ENCODE measurements at places on chromosomes 16 and 17.
A peak's percentile ranks its signal among the peaks of the same experiment; 100 is the strongest.

DNA sequence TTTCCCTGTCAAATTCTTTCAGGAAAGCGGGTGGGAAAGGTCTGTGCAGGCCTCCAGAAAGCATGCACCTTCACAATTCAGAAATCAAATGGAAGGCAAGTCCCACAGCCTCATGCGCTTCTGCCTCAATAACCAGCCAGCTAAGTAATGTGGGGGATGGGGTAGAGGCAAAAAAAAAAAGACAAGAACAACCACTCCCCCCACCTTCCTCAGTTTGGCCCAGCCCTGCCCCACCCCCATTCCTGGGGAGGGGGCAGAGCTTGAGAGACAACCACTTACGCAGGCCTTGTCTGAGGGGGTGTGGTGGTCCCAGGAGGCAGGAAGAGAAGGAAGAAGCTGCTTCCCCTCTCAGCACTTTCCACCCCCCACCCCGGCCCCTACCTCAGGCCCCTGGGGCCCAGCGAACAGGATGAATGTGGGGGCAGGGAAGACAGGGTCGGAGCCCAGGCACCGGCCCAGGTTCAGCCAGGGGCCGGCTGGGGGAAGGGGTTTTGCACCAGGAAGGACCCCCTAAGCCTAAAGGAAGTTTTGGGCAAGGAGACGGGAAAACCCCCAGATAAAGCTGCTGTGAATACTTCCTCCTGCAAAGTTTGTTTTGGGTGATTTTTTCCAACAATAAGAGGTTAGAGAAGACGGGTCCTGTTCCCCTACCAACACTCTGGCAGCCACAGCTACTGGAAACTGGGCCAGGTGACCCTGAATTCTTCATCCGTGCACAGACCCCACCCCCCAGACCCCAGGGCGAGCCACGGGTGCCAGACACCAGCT lies 1.2 kb downstream of the JUP start:
- no peak for DNase-seq

- no peak for DNase-seq
Observed at GRCh38 chr16:88653596-88654362, 2.9 kb upstream of the CYBA start.

- no peak for DNase-seq
Observed at GRCh38 chr17:48283411-48283810, 146.6 kb downstream of the SKAP1 start.

GRCh38 chr16:88282564-88283395 lies 100.0 kb upstream of the ZNF469 start:
- DNase-seq, result no peak

DNA sequence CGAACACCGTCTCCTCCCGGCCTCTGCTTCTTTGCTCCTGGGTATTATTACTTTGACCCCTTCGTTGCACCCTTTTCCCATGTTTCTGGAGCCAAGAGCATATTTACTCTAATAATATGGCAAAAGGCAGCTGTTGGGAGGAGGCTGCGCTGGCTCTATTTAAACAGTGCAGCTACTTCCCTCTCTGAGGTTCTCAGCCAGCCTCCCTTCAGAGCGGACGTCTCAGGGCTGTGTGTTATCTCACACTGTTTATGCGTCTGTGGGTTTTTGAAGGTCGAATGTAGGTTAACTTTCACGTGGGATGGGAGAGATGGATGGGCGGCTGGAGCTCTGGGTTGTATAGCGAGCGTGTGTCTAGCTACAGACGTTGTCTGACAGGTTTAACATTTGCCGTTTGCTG lies 45.3 kb downstream of the COX4I1 start:
- no peak for DNase-seq

- peak; percentile 65 for DNase-seq
Observed at GRCh38 chr17:35804658-35805192, 4.6 kb upstream of the TAF15 start.

DNA sequence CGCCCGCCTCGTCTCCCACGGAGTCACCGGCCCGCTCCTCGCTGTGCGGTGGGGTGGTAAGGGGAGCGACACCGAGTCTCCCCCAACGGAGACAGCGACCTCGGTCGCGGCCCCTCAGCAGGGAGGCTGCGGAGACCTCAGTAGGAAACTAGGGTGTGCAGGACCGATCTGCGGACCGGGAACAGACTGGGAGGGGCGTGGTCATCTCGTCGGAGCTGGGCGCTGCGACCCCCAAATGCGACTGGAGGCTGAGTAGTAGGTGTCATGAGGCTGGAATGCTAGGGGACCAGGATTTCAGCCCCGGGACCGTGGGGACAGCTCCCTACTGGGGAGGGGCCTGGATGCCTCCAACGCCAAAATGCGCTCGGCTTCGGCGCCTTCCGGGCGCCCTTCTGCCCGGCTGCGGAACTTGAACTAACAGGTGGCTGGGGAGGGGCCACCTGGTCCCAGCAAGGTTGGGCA lies 1.3 kb downstream of the CACNG4 start:
- no peak for DNase-seq

GRCh38 chr16:168424-168823 lies 2.6 kb downstream of the HBM start:
- no peak for DNase-seq

DNA sequence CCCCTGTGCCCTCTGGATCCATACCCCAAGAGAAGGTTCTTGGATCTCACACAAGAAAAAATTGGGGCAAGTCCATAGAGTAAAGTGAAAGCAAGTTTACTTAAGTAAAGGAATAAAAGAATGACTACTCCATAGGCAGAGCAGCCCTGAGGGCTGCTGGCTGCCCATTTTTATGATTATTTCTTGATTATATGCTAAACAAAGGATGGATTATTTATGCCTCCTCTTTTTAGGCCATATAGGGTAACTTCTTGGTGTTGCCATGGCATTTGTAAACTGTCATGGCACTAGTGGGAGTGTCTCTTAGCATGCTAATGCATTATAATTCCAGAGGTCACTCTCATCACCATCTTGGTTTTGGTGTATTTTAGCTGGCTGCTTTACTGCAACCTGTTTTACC lies 70.8 kb downstream of the NLK start:
- DNase-seq, result no peak

GRCh38 chr16:56493126-56493525 lies 26.7 kb downstream of the BBS2 start:
- no peak for DNase-seq

GRCh38 chr16:28931801-28932225 lies at the start of gene CD19:
Gene CD19 (plus strand): TSS chr16:28931971. CDS start chr16:28932001, 30 bp downstream.
- DNase-seq, result no peak

DNA sequence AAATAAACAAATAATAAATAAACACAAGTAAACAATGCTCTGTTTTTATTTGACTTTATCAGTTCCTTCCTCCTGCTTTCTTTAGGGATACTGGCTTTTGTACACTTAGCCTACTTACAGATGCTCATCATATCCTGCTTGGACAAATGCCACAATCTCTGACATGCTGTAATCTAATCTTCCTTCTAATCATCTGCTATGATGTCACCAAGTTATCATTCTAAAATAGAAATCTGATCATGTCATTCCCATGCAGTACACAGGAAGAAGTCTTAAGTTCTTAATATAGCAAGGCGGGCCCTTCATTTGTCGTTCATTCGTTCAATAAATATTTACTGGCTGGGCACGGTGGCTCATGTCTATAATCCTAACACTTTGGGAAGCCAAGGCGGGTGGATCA lies 9.1 kb upstream of the UBB start:
- DNase-seq, result no peak

GRCh38 chr17:31859487-31860008 lies 504 bp upstream of the COPRS start:
- DNase-seq, result no peak

- no peak for DNase-seq
Observed at GRCh38 chr17:75694536-75694935, 26.7 kb upstream of the ITGB4 start.

- DNase-seq, result no peak
Observed at GRCh38 chr17:81687770-81688541, 4.1 kb downstream of the HGS start.

GRCh38 chr17:80323982-80324381 lies 63.3 kb downstream of the RNF213 start:
- DNase-seq, result no peak

All from stimulated activated effector memory CD8-positive, alpha-beta T cell treated with anti-CD3 and anti-CD28 coated beads, Interleukin-12 subunit alpha, Interleukin-12 subunit beta, amount 100 ng/mL, for 72 hours (primary cell).